CD8-positive, alpha-beta memory T cell (primary cell): ENCODE measurements at places on chromosomes 7 and 10.

DNA sequence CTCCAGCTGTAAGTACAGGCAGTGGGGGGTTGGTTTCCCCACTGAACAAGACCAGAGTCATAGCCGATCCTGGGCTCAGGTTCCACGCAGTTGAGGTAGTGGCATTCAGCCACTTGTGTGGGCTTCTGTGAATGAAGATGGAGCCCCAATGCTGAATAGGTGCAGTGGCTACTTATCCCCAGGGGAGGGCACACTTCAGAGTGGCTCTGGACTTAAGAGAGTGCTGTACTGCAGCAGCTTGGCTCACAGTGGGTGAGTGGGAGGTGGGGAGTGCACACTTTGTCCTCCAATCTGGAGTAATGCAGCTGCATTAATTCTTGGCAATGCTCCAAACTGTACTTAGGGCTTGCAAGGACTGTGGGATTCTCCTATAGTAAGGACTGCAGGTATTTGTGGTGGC is 81.9 kb downstream of the BUB3 start:
- no peak for DNase-seq

DNA sequence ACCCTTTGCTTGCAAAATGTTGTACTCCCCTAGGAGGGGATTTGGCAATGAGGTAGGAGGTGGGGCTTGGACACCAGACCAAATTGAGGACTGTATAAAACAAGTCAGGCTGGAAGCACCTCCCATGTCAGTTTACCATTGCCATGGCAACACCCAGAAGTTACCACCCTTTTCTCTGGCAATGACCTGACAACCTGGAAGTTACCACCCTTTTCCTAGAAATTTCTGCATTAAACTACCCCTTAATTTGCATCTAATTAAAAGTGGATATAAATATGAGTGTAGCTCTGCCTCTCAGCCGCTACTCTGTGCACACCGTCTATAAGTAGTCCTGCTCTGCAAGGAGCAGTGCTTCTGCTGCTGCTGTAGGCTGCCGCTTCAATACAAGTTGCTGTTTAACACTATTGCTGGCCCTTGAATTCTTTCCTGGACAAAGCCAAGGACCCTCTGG is 7.8 kb upstream of the BLNK start:
- DNase-seq: no peak

- no peak for DNase-seq
These were observed 33.3 kb upstream of the NMT2 start for GRCh38 chr10:15201589-15202300.

DNA sequence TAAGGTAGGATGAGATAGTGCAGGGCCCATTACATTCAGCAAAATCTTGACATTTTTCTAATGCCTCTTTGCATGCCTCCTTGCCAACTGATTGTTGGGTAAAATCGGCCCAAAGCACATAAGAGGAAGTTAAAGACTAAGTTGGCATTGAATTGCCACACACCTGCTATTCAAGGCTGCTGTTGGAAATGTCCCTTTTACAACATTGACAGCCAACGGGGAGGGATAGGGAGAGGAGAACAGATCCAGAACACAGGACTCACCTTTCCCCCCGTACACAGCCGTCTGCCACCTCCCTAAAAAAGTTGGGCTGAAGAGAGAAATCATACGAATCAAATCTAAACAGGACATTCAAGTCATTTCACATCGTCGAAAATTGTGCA is 695 bp downstream of the FAM237B start:
- no peak for DNase-seq

- peak; percentile 33 for DNase-seq
These were observed 7.9 kb downstream of the SLC25A28 start for GRCh38 chr10:99612167-99612831.

- DNase-seq: no peak
These were observed 47.8 kb downstream of the CDHR3 start for GRCh38 chr7:106010866-106011265.

DNA sequence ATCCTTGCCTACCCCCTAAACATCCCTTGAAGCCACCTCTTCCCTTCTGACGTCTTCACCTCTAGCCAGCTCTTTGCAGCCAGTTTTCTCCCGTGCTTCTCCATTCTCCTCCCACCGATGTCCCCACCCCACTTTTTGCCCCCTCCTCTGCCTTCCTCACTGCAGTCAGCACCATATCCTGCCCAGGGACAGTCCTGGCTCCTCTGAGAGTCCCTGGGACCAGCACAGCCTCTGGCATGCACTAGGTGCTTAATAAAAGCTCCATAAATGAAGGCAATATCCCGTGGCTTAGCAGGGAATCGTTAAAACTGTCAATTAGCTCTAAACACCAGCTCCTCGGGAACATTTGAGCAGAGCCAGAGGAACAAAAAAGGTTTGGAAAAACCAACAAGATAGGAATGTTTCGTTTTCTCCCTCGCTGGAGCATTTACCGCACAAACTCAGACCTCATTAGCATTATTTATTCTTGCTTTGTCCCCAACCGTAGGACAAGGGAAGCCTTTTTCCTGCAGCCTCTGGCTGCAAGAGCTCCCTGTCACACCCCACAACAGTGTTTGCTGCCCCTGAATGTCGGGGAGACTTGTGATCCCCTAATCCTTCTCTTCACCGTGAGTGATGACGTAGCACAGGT is 16.1 kb downstream of the MYL10 start:
- no peak for DNase-seq

GRCh38 chr10:69226919-69227450 is 6.9 kb downstream of the HKDC1 start:
- DNase-seq: no peak

GRCh38 chr10:124685261-124685660 is 58.9 kb downstream of the FAM53B start:
- DNase-seq: no peak

DNA sequence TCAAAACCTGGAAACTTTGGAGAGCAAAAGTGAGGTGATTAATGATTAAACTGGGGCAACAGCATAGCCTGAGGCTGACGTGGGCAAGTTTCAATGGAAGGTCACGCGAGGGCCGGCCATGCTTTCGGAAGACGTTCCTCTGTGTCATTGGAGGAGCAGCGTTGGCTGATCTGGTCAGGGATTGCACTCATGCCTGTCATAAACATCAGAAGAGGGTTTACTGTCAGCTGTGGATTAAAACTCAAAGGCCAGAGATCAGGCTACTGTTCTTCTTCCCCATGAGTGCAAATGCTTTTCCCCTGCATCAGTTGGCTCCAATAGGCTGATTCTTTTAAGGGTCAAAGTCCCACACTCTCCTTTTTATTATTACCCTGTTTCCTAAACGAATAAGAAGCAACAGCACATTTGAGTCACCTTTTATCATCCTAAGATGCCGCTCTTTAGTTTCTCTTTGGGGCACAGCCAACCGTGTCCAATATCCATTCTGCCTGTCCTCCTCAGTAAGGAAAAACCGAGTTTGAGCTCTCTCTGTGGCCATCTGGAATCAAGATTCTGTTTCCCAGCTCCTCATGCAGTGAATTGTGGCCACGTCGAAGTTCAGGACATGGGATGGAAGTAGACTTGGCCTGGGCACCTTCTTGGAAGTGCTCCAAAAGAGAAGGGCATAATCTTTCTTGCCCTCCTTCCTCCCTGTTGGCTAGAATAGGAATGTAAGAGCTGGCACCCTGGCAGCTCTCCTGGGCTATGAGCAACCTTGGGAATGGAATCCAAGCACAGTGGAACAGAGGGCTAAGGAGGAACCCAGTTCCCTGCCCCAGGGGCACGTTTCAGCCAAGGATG is 62.5 kb upstream of the INSIG1 start:
- no peak for DNase-seq

- DNase-seq: no peak
These were observed 21.7 kb upstream of the FOXI2 start for GRCh38 chr10:127715249-127715648.

- no peak for DNase-seq
These were observed 20.3 kb downstream of the CACUL1 start for GRCh38 chr10:118734475-118734874.

GRCh38 chr7:41268878-41269277 is 434.0 kb downstream of the INHBA start:
- no peak for DNase-seq

GRCh38 chr7:102264367-102264891 is 22.2 kb upstream of the SH2B2 start:
- DNase-seq: no peak

- no peak for DNase-seq
These were observed 75.2 kb downstream of the TNS3 start for GRCh38 chr7:47506382-47507339.

DNA sequence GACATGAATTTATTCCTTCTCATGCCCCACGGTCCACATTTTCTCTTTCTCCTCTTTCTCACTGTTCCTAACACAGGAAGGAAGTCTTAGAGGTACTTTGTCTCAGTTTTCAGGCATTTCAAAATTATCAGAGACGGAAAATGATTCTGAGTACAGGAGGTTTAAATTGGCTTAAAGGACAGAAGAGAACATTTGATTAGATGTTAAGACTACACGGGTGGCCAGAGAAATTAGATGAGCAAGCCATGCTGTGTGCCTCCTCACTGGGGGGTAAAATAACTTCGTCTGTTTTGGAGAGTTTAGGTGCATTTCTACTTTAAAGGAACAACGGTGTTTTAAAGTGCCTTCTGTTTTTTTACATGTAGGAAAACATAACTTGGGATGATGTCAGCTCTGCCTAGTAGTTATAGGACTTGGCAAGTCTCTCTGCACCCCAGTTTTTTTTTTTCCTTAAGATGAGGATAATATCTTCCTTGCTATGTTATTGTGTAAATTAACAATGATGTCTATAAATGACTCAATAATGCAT is 66.9 kb downstream of the MCMBP start:
- no peak for DNase-seq

GRCh38 chr7:21616796-21617436 is 74.1 kb downstream of the DNAH11 start:
- DNase-seq: no peak

- no peak for DNase-seq
These were observed 24.6 kb downstream of the NAMPT start for GRCh38 chr7:106260136-106260561.

- no peak for DNase-seq
These were observed 29.0 kb downstream of the FGFBP3 start for GRCh38 chr10:91880310-91880709.

GRCh38 chr10:47420305-47421056 is 36.4 kb upstream of the ZNF488 start:
- no peak for DNase-seq

- no peak for DNase-seq
These were observed 5.2 kb downstream of the TAX1BP1 start for GRCh38 chr7:27745064-27745583.

GRCh38 chr10:32795598-32796183 is 162.3 kb downstream of the ITGB1 start:
- DNase-seq: no peak

GRCh38 chr10:13564576-13564975 is 22.2 kb upstream of the PRPF18 start:
- DNase-seq: no peak

GRCh38 chr10:32923134-32923533 is 34.9 kb downstream of the ITGB1 start:
- DNase-seq: no peak

DNA sequence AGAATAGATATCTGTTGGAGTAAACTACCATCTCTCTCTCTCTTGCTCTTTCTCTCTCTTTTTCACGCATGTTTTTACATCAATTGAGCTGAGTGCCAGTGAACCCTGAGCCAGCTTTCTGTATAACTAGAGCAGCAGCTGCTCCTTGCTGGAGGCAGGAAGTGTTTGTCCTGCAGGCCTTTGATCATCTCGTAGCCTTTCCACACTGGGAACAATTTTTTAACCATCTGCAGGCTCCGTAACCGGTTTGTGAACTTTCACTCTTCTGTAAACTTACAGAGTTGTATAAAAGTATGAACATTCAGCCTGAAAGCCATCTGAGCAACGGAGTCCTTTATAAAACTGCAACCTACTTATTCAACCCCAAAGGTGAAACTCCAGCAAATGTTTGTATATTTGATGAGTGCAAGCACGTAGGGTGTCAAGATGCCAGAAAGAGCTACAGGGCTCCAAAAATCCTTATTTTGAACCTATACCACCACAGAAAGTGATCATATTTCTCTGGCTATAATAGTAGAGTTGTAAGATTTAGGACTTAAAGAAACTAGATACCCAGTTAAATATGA is 162.8 kb upstream of the NFE2L3 start:
- DNase-seq: no peak

DNA sequence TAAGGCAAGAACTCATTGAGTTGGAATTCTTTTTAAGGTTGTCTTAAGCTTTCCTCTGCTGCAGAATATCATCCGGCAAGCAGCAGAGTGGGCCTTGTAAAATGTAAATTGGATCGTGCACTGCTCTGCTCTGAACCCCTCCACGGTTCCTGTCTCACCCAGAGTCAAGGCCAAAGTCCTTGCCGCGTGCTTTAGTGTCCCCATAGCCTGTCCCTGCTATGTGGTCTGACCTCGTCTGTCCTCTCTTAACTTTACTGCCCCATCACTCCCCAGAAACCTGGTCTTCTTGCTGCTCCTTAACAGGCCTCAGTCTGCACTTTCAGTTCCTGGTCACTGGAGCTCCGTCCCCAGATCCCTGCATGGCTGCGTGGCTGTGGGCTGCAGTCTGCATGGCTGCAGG is 121.6 kb upstream of the SDK1 start:
- DNase-seq: no peak

DNA sequence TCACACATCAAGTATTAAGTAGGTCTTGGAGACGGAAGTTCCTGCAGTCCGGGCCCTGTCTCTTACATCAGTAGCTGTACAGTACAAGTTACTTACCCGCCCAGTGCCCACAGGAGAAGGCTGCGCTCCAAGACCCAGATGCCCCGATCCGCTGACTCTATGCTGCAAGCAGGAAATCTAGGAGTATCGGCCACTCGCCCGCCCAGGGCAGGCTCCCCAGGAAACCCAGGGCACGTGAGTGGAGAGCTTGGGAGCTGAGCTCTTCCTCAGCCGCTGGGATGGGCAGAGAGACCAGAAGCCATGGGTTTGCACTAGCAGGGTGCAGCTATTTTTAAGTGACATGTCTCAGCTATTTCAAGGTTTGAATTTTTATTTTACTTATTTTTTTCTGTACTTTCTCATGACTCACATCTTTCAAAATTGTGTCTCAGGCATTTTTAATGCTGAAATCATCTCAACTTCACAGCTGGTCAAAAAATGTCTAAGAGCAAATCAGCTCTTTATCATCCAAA is 1.9 kb upstream of the GPER1 start:
- DNase-seq: no peak

- no peak for DNase-seq
These were observed 29.1 kb upstream of the CABCOCO1 start for GRCh38 chr10:61633665-61634064.

DNA sequence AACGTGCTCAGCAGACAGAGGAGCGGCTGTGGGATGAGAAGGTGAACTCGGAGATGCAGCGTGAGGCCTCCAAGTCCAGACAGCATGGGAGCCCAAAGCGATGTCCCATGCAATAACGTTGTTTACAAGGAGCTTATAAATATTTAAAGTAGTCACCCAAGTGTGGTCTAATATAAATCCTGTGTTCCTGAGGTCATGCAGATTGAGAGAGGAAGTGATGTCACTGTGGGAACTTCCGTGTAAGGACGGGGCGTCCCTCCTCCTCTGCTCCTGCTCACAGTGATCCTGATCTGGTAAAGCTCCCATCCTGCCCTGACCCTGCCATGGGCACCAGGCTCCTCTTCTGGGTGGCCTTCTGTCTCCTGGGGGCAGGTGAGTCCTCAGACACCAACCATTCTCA is 94.7 kb upstream of the PRSS58 start:
- DNase-seq: no peak
